Esophagus mucosa (tissue), 1 donor: ENCODE measurements at places on chromosomes 12 and 14. TPM values are rescaled to one million over a fixed set of nuclear protein-coding genes. Genes with fewer than 3 reads are reported as not detected.

The NR1H4 gene
- not detected for total RNA-seq

The PTPRB gene
- total RNA-seq = 5.1 TPM

The LRTM2 gene
- not detected for total RNA-seq

The PGF gene
- total RNA-seq = 4.1 TPM
